Brain microvascular endothelial cell (primary cell): ENCODE measurements at places on chromosomes 11 and 22.
A peak's percentile ranks its signal among the peaks of the same experiment; 100 is the strongest.

- DNase-seq = no peak
These were observed 18.0 kb downstream of the CSNK2A3 start for GRCh38 chr11:11335043-11335442.

DNA sequence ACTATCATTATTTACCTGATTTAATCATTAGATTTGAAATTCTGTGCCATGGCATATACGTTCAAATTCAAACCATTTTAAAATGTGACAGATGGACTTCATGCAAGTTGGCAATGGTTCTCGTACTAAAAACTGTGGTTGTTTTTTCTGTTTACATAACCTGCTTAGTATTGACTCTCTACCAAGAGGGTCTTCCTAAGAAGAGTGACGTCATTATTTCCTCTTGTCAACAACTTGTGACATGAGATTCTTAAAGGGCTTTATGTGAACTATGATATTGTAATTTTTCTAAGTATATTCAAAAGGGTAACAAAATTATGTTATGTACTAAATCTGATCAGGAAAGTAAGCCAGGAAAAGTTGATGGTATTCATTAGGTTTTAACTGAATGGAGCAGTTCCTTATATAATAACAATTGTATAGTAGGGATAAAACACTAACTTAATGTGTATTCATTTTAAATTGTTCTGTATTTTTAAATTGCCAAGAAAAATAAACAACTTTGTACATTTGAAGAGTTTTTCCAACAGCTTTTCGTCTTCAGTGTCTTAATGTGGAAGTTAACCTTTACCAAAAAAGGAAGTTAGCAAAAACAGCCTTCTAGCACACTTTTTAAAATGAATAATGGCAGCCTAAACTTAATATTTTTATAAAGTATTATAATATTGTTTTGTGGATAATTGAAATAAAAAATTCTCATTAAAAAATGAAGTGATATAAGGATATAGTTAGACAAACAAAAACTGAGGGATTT is 87.0 kb downstream of the GRK3 start:
- DNase-seq = no peak

DNA sequence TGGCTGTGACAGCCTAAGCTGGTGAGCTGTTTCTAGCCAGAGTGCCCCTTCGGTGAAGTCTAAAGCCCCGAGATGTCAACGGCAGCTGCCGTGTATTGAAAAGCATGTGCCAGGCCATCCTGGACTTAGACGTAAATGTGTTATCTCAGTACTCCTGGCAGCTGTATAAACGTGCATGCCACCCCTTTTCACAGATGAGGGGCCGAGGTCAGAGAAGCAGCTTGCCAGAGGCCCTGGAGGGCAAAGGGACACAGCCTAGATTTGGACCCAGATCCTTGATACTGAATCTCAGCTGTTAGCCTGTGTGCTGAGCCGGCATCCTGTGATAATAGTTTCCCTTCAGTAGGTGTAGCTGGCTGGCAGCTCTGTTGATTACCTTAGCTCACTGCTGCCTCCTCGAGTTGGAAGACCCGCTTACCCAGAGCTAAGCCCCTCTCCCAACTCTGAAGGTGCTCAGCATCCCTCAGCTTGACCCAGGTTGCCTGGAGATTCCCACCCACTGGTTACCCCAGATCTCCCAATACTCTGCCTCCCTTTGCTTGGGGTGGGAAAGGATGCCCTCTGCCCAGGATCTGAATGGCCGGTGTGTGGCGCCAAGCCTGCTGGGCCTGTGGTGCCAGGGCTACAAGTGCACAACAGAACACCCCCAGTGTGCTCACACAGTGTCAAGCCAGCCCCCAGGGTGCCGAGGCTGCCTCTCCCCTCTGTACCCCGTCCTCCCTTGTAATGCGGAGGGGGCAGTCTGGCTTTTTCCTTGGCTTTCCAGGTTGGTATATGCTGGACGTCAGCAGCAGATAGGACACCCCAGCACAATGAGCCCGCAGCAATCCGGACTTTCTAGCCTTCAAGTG is 59.8 kb upstream of the WNT7B start:
- no peak for DNase-seq

- no peak for DNase-seq
These were observed 5.2 kb downstream of the APOL4 start for GRCh38 chr22:36196254-36197064.

DNA sequence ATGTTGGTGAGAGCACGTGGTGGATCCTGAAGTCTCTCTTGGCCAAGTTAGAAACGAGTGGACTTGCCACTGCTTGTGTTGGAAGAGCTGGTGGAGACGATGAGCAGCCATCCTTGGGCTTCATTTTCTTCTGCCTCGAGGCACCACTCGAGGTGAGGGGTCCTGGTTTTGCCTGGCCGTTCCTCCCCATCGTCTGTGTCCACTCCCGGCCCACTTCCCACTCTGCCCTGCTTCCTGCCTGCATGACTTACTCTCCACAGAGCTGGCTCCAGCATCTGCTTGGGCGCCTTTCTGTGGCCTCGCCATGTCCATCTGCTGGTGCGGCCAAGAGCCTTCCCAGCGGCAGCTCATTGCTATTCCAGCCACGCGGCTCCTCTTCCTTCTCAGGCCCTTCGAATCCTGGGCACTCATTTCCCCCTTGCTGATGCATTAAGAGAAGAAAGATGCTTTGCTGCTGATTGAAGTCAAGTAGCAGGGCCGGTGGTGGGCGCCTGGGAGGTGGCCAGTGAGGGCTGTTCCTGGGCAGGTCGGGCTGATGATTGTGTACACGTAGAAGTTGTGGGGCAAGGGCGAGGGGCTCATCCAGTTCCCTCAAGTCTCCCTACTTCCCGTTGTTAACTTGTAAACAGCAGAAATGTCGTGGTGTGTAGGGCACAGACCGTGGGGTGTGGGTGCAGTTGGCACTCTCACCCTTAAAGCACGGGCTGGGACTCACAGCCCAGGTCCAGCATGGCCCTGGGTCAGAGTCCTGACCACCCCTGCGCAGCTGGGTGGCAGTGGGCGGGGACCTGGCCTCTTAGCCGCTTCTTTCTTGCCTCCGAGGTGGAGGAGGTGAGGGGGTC is 292.0 kb downstream of the TBC1D22A start:
- no peak for DNase-seq

- no peak for DNase-seq
These were observed 39.8 kb downstream of the CSTPP1 start for GRCh38 chr11:46976182-46976854.

DNA sequence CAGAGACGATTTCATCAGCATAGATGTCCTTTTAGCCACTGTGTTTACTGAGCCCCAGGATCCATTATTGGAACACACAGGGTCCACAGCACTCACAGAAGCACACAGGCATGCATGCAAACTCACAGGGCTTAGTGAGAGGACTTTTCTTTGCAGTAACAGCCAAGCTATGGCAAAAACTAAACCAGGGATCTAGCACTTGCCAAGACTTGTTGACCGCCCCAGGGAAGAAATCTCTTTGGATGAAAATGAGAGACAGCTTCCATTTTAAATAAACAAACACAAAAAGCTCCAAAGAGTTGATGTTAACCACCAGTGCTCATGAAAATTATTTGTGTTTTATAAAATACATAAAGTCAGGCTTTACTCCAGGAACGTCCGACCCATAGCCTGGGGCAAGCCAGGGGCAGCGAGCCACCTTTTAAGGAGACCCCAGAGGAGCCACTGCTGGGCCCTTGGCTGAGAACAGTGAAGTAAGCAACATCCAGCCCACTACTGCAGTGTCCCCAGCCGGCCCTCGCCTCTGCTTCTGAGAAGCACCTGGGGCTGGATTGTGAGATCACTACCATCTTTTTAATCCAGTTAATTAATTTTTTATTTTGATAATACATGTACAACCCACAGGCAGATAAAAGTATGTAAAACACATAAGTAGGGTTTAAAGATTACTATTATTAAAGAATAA is 22.0 kb upstream of the TFIP11 start:
- DNase-seq = no peak

DNA sequence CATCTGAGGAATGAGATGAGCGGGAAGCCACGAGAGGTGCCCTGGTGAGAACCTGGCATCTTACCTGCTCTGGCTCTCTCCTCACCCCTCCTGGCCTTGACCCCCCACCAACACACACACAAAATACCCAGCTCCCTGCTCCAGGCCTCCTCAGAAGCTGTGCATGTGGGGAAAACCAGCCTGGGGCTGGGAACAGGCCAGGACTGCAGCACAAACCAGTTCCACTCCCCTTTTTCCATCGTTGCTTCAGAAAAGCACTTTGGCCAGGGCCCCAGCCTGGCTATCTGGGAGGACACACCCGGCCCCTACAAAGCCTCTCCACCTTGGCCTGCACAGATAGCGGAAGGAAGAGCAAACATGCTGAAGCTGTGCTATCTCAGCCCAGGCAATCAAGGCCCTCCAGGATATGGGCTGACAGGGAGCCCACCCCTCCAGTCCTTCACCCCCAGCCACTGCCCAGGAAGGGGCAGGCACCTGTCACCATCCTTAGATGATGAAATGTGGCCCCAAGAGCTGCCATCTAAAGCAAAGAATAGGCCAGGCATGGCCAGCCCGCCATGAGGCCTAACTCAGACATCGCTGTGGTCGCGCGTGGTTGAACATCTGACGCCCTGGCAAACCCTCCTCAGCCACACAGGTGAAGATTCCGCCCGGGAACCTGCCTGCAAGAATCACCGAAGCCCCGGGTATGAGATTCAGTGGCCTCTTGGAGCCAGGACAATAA is 35.4 kb downstream of the PISD start:
- DNase-seq = no peak

- no peak for DNase-seq
These were observed 39.5 kb upstream of the SLC1A2 start for GRCh38 chr11:35458846-35459245.

- no peak for DNase-seq
These were observed 8.6 kb downstream of the IGLL1 start for GRCh38 chr22:23571486-23571885.

- no peak for DNase-seq
These were observed 24.6 kb downstream of the ATXN10 start for GRCh38 chr22:45696227-45696626.

GRCh38 chr22:42468841-42469240 is 36.6 kb upstream of the NFAM1 start:
- peak; percentile 11 for DNase-seq

DNA sequence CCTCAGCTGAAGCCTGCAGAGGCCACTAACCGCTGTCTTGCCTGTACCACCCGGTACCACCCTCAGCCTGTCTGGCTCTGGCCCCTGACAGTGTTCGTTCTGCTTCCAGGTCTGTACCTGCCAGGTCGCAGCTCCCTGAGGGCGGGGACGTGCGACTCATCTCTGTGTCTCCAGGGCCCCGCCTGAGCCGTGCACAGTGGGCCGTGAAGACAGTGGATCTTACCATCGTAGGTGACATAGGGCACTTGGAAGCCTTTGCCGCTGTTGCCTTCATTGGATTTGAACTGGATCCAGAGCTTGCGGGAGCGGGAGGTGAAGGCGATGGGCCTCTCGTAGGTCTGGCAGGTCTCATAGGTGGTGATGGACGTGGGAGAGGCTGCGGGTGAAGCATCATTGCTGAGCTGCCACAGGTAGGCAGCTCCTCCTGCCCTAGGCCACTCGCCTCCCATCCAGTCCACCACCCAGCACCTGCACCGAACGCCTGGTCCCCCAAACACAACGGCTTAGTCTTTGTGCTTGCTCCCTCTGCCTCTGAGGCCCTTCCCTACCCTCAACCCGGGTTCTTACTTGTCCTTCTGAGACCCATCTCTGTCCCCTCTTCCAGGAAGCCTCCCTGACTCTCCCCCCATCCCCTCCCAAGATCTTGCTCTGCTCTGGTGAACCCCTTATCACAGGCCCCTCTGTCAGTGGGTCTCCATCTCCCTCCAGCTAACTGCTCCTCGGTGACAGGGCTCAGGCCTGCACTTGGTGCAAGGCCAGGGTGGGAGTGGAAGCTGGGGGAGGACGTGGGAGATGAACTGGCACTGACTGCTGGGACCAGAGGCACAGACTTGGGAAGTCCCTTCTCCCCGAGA is 21.1 kb upstream of the TTLL12 start:
- DNase-seq = no peak

DNA sequence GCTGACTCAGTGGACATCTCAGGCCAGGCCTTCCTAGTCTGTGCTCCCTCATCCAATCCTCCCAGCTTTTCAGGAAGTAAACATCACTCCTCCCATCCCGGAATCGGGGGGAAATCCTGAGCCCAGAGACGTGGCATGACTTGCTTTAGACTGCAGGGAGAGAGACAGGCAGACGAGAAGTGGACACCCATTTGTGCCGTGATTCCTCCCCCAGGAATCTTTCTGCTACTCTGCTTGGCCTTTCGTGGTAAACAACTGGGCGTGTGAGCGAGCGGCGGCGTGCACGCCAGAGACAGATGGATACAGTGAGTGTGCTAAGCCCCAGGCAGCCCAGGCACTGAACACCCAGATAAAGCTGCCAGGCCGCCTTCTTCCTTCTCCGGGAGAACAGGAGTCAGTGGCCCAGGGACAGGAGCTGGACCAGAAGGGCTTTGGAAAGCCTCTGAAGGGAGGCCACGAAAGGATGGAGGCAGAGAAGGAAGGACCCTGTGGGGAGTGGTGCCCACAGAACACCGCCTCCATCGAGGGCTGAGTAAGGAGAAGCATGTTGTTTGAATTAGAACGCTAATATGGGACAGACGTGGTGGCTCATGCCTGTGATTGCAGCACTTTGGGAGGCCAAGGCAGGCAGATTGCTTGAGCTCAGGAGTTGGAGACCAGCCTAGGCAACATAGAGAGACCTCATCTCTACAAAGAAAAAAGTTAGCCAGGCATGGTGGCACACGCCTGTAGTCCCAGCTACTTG is 53.0 kb upstream of the PRR5 start:
- DNase-seq = peak; percentile 6

DNA sequence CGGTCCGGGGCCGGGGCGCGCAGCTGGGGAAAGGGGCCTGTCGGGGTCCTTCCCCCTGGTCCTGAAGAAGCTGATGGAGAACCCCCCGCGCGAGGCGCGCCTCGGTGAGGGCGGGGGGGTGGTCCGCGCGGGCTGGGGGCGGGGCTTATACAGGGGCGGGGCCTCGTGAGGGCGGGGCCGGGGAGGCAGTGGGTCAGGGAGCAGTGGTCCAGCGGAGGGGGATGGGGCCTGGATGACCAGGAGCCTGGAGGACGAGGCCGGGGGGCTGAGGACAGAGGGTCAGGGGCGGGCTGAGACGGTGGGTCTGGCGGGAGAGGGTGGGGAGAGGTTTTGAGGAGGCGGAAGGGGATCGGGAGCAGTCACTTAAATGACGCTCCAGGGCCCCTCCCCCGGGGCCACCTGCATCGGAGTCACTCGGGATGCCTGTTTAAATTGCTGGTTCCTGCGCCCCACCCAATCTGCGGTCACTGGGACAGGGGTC is 396 bp downstream of the TEF start:
- DNase-seq = no peak

DNA sequence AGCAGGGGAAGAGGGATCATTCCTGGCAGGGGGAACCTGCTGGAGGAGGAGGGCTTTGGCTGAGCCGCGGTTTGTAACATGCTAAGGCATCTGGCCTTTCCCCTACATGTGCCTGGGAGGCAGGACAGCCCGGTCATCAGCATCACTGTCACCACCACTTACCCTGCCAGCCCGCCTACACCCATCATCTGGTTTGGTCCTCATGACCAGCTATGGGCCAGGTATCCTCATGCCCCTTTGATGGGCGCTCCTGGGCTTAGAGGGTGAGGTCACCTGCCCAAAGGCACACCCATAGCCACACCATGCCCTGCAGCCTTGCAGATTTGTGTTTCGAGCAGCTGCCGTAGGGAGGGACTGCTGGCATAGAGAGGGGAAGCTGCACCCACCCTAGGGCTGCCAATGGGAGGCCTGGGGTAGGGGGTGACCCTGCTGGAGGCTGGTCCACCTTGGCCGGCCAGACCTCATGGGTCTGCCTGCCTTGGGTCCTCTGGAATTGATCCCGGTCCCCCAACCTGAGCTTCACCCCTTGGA is 2.6 kb downstream of the MRGPRF start:
- DNase-seq = no peak

- DNase-seq = no peak
These were observed 70.3 kb downstream of the TRIM29 start for GRCh38 chr11:120067438-120068113.
